Neural progenitor cell (in vitro differentiated cells): ENCODE measurements at places on chromosomes 4 and X.
A peak's percentile ranks its signal among the peaks of the same experiment; 100 is the strongest.

DNA sequence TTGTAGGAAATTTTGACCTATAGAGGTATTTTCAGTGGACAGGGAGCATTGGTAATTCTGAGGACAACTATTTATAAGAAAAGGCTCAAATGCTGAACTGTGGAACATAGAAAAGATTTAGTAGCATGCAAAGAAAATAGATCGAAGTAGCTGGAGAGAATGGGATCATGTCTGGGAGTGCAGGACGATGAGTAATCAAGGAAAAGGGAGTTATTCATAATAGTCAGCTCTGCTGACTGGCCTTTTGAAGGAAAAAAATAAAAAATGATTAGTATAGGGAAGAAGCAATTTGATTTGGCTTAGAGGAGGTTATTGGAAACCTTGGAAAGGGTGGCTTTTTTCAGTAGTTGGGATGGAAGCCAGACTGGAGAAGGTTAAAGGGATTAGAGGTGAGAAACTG lies 22.9 kb upstream of the ANK2 start:
- H3K27ac ChIP-seq, result no peak overlapping the region
- no peak for DNase-seq
- H3K4me3 ChIP-seq, result no peak overlapping the region
- peaks cover 29% of the 10 kb centered on the region for H3K4me1 ChIP-seq
- no peaks in the 10 kb centered on the region for H3K36me3 ChIP-seq

GRCh38 chr4:121785479-121785878 lies 15.6 kb upstream of the EXOSC9 start:
- no peak for DNase-seq
- no peaks in the 10 kb centered on the region for H3K27me3 ChIP-seq
- no peaks in the 10 kb centered on the region for H3K36me3 ChIP-seq
- no peak overlapping the region for H3K4me3 ChIP-seq
- no peak overlapping the region for H3K27ac ChIP-seq

DNA sequence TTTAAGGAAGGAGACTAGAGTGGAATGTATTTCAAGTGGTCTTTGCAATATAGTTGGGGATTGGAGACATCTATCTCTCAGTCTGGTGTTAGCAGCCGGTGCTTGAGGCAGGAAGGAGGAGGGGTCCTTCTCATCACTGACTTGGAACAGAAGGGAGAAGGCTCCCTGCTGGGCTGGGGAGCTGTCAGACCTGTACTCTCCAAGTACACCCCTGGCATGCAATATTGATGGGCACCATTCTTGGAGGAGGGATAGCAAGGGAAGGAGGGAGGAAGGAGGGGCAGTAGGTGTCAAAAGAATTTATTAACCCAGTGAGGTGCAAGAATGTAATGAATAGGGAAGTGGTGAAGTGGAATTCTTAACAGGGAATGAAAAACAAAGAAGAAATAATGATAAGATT lies 338.8 kb downstream of the UNC5C start:
- no peak overlapping the region for H3K4me3 ChIP-seq
- H3K4me1 ChIP-seq, result peaks cover 6% of the 10 kb centered on the region
- no peak overlapping the region for H3K27ac ChIP-seq
- no peaks in the 10 kb centered on the region for H3K36me3 ChIP-seq
- H3K27me3 ChIP-seq, result no peaks in the 10 kb centered on the region
- no peak for DNase-seq

- no peaks in the 10 kb centered on the region for H3K4me1 ChIP-seq
- no peak overlapping the region for H3K4me3 ChIP-seq
- H3K27ac ChIP-seq, result no peak overlapping the region
- H3K36me3 ChIP-seq, result no peaks in the 10 kb centered on the region
Observed at GRCh38 chr4:147371661-147372060, 109.2 kb upstream of the EDNRA start.

- H3K4me3 ChIP-seq, result no peak overlapping the region
- no peaks in the 10 kb centered on the region for H3K36me3 ChIP-seq
- no peak for DNase-seq
- H3K4me1 ChIP-seq, result no peaks in the 10 kb centered on the region
Observed at GRCh38 chrX:101693476-101693875, 33.8 kb upstream of the ARMCX2 start.

- H3K36me3 ChIP-seq, result no peaks in the 10 kb centered on the region
- no peak overlapping the region for H3K4me3 ChIP-seq
- no peak for DNase-seq
- no peaks in the 10 kb centered on the region for H3K4me1 ChIP-seq
- no peak overlapping the region for H3K27ac ChIP-seq
Observed at GRCh38 chr4:101512416-101512815, 165.1 kb upstream of the PPP3CA start.

DNA sequence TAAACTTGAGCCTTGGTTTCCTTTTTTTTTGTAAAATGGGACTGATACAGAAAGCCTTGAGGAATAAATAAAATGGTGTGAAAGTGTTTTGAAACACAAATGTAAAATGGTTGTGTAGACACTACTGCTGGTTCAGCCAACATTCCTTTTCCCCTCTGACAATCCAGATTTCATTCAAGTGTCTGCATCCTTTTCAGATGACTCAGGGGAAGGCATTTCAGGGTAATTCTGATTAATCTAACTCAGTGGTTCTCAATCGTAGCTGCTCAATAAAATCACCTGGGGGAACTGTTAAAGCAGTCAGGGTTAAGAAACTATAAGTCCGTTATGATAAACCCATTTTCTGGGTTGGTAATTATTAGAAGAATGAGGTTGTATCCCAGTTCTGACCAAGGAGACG lies 4.6 kb downstream of the ARHGAP10 start:
- H3K36me3 ChIP-seq, result no peaks in the 10 kb centered on the region
- H3K4me3 ChIP-seq, result no peak overlapping the region
- H3K4me1 ChIP-seq, result peaks cover 47% of the 10 kb centered on the region
- peaks cover 23% of the 10 kb centered on the region for H3K27me3 ChIP-seq
- H3K27ac ChIP-seq, result no peak overlapping the region
- DNase-seq, result no peak

GRCh38 chr4:184281231-184282139 lies 63.8 kb upstream of the ENPP6 start:
- H3K4me3 ChIP-seq, result no peak overlapping the region
- no peak overlapping the region for H3K27ac ChIP-seq
- H3K27me3 ChIP-seq, result no peaks in the 10 kb centered on the region
- H3K4me1 ChIP-seq, result peaks cover 9% of the 10 kb centered on the region

- H3K4me1 ChIP-seq, result no peaks in the 10 kb centered on the region
- H3K27ac ChIP-seq, result no peak overlapping the region
- no peaks in the 10 kb centered on the region for H3K36me3 ChIP-seq
- DNase-seq, result no peak
- H3K27me3 ChIP-seq, result no peaks in the 10 kb centered on the region
- no peak overlapping the region for H3K4me3 ChIP-seq
Observed at GRCh38 chrX:39170464-39170863, 369.2 kb downstream of the MID1IP1 start.

- no peak overlapping the region for H3K27ac ChIP-seq
- no peaks in the 10 kb centered on the region for H3K27me3 ChIP-seq
- H3K36me3 ChIP-seq, result no peaks in the 10 kb centered on the region
- H3K4me3 ChIP-seq, result no peak overlapping the region
Observed at GRCh38 chrX:153299855-153300254, 21.7 kb downstream of the PNMA6F start.

DNA sequence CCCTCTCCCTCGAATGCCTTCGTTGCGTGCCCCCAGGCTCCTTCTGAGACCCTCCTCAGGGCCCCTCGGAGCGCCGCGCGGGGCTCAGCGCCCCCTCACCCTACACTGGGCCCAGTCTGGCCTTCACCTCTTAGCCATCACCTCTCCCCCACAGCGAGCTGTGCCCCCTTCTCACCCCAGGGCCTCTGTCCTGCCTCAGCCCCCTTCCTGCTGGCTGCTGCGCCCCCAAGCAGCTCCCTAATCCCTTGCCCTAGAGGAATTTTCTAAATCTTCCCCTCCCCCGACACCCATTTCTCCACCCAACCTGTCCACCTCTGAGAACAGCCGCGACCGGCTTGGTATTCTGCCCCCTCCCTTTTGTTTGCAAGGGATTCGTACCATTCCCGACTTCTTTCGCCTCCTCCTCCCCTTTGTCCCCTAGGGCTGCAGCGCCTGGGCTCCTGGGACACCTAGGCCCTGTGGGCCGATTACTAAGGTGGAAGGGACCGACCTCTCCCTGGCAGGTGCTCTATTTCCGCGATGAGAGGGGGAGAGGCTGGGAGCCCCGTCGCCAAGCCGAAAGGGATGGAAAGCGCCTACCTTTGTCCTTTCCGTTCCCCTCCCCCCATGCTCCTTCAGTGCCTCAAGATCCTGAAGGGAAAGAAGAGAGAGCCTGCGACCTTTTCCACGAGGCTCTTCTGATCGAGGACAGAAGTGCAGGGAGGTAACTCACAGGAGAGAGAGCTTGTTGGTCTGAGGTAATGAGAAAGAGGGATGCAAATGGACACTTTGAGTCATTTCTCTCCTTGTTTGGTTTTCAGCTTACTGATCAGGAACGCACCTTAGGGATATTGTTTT lies 10.9 kb downstream of the DLG3 start:
- no peaks in the 10 kb centered on the region for H3K4me1 ChIP-seq
- H3K36me3 ChIP-seq, result peaks cover 9% of the 10 kb centered on the region
- peak overlapping the region; percentile 84 for H3K27ac ChIP-seq
- H3K4me3 ChIP-seq, result peak overlapping the region; percentile 85

- H3K27ac ChIP-seq, result no peak overlapping the region
- H3K4me3 ChIP-seq, result no peak overlapping the region
- H3K4me1 ChIP-seq, result no peaks in the 10 kb centered on the region
- H3K27me3 ChIP-seq, result no peaks in the 10 kb centered on the region
- no peak for DNase-seq
Observed at GRCh38 chrX:1012678-1013300, 199.7 kb downstream of the CRLF2 start.

DNA sequence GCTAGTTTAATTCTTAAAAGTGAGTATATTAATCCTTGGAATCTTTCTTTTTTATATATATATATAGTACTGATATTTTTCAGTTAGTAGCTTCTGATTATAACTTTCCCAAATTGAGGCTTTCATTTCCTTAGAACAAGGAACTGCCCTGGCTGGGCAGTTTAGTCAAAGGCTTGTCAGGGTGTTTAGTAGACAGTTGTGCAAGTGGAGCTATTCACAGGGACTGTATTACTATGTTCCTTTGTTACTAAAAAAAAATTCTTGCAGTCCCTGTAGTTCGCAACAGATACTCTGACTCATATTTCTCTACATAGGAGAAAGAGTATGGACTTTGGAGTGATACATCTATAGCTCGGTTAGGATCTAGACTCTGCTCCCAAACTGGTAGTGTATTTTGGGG lies 20.8 kb downstream of the USO1 start:
- no peaks in the 10 kb centered on the region for H3K36me3 ChIP-seq
- H3K4me1 ChIP-seq, result no peaks in the 10 kb centered on the region
- no peak for DNase-seq
- no peak overlapping the region for H3K27ac ChIP-seq
- no peak overlapping the region for H3K4me3 ChIP-seq
- no peaks in the 10 kb centered on the region for H3K27me3 ChIP-seq

DNA sequence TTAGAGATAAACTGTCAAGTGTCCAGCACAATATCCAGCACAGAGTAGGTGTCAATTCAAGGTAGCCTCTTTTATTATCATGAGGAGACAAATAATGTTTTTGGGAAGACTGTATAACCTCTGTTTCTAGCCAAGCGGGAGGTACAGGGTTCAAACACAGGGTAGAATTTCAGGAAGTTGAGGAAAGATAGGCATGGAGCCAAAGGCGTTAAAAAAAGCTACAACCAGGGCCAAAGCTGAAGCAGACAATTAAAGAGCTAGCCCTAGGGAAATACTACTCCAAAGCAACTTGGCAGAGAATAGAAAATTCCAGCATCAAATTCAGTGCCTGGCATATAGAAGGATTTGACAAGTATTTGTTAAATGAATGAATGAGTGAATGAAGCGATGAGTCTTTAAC lies 40.0 kb upstream of the CASK start:
- no peak for DNase-seq
- H3K27ac ChIP-seq, result no peak overlapping the region
- H3K27me3 ChIP-seq, result no peaks in the 10 kb centered on the region
- no peak overlapping the region for H3K4me3 ChIP-seq
- H3K4me1 ChIP-seq, result no peaks in the 10 kb centered on the region

DNA sequence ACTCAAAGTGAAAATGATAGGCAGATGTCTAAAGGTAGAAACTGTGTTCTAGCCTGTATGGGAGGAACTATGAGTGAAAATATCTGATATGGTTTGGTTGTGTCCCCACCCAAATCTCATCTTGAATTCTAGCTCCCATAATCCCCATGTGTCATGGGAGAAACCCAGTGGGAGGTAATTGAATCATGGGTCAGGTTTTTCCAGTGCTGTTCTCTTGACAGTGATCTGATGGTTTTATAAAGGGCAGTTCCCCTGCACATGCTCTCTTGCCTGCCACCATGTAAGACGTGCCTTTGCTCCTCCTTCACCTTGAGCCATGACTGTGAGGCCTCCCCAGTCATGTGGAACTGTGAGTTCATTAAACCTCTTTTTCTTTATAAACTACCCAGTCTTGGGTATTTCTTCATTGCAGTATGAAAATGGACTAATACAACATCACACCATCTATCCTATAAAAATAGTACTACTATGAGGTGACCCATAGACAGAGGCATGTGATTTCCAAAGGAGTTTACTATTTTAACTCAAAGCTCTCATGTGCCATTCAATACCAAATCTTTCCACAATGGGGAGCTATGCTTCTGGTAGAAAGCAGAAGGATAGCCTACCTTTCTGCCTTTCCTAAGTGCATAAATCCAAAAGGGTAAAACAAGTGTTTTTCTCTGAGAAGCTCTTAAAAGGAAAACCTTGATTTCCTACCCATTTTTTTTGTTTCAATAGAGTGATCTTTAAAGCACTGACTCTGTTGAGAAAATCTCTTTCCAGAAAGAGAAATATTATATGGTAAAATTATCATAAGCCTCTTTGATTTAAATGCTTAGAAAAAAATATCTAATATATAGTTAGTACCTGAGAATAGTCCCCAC lies 38.8 kb downstream of the SEC31A start:
- H3K4me1 ChIP-seq, result no peaks in the 10 kb centered on the region
- no peaks in the 10 kb centered on the region for H3K27me3 ChIP-seq
- no peak overlapping the region for H3K4me3 ChIP-seq
- DNase-seq, result peak; percentile 54
- peaks cover 39% of the 10 kb centered on the region for H3K36me3 ChIP-seq
- no peak overlapping the region for H3K27ac ChIP-seq

GRCh38 chrX:11193035-11193469 lies 81.9 kb downstream of the HCCS start:
- H3K36me3 ChIP-seq, result no peaks in the 10 kb centered on the region
- H3K27ac ChIP-seq, result no peak overlapping the region
- no peaks in the 10 kb centered on the region for H3K27me3 ChIP-seq

DNA sequence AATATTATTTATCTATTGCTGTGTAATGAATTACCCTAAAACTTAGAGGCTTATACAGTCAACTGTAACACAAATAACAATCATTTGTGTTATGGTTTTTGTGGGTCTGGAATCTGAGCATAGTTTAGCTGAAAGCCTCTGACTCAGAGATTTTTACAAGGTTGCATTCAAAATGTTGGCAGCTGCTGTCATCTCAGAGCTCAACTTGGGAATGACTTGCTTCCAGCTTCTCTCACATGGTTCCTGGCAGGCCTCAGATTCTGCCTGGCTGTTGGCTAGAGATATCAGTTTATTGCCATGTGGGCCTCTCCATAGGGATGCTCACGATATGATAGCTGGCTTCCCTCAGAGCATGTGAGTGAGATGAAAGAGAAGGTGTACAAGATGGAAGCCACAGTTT lies 70.2 kb upstream of the BRWD3 start:
- no peak overlapping the region for H3K27ac ChIP-seq
- no peak overlapping the region for H3K4me3 ChIP-seq
- no peak for DNase-seq
- no peaks in the 10 kb centered on the region for H3K36me3 ChIP-seq

- H3K36me3 ChIP-seq, result peaks cover 3% of the 10 kb centered on the region
- H3K4me1 ChIP-seq, result no peaks in the 10 kb centered on the region
- DNase-seq, result no peak
- no peak overlapping the region for H3K27ac ChIP-seq
Observed at GRCh38 chrX:117094149-117094548, 631.4 kb upstream of the CT83 start.
